T-helper 17 cell (primary cell): ENCODE measurements at places on chromosomes 12 and 14. TPM values are rescaled to one million over a fixed set of nuclear protein-coding genes. Genes with fewer than 3 reads are reported as not detected.

DNA sequence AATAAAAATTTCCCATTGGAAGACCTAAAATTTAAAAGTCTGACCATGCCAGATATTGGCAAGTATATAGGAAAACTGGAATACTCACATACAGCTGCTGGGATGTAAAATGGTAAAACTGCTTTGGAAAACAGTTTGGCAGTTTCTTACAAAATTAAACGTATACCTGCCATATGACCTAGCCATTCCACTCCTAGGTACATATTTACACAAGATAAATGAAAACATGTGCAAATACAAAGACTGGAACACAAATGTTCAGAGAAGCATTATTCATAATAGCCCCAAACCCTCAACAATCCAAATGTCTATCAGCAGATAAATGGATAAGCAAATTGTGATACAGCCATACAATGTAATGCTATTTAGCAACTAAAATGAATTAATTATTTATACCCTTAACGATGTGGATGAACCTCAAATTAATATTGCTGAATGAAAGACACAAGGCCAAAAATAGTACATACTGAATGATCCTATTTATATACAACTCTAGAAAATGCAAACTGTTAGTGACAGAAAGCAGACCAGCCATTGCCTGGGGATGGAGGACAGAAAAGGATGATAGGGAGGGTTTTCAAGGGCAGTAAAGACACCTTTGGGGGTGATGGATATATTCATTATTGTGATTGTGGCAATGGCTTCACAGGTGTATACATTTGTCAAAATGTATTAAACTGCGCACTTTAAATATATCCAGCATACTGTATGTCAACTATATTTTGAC, 21.3 kb upstream of the TCP11L2 start:
- DNase-seq, result no peak

DNA sequence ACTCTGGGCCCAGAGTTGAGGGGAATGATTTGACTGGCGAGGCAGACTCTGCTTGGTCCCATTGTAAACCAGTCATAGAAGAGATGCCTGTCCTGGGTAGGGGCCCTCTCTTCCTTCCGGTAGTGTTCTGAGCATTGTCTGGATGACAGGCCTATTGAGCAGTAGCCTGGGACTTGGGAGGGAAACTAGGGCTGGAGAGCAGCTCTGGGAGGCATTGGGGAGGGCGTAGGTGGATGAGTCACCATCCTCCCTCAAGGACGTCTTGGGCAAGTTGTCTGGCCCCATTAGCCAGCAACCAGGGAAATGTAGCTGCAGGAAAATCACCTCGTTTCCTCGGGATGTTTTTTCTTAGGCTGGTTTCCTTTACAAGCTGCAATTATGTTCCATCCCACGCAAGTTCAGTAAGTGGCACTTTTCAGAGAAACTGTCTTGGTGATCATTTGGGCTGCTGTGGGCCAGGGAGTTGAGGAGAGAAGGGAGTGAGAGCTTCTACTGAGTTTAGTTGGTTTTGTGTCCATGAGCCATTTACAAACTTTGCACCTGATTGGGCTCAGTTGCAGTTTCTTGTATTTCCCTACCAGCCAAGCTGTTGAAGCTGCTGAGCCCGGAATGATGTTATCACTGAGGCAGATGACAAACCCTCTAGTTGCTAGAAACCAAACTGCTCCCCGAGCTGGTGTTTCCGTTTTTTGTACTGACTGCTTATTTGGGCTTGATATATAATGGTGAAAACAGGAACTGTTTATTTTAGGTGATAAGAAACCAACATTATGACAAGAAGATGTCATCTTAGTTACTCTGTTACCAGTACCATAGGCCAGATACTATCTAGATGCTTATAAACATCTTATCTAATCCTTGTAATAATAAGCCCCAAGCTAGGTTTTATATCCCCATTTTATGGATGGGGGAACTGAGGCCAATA, 147.6 kb downstream of the CHST11 start:
- DNase-seq, result peak; percentile 28

- DNase-seq, result no peak
Measured at GRCh38 chr12:85461127-85461526, 181.1 kb downstream of the ALX1 start.

- no peak for DNase-seq
Measured at GRCh38 chr12:50988051-50988450, 35.7 kb downstream of the HIGD1C start.

DNA sequence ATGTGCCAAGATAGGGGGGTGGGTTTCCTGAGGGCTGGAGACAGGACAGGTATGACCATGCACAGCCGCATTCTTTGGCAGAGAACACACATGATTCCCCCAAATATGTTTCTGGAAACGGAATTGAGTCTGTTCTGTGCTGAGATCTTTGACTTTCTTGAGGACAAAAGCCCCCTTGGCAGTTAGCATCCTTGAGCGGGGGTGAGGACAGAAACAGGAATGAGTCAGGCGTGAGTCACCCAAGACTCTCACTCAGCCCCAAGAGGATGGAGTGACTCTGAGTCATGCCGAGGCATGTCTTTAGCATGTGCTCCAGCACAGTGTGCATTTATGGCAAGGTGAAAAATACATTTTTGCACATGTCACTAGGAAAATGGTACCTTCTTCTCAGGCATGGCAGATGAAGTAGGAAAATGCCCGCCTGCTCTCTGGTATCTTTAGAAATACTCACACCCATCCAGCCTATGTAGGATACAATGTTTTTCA, 52.1 kb downstream of the DAD1 start:
- peak; percentile 69 for DNase-seq

- no peak for DNase-seq
Measured at GRCh38 chr14:30482276-30482675, 76.7 kb upstream of the G2E3 start.

Gene ACSM4
- total RNA-seq, result not detected

GRCh38 chr12:67370979-67371378, 101.8 kb downstream of the CAND1 start:
- no peak for DNase-seq

DNA sequence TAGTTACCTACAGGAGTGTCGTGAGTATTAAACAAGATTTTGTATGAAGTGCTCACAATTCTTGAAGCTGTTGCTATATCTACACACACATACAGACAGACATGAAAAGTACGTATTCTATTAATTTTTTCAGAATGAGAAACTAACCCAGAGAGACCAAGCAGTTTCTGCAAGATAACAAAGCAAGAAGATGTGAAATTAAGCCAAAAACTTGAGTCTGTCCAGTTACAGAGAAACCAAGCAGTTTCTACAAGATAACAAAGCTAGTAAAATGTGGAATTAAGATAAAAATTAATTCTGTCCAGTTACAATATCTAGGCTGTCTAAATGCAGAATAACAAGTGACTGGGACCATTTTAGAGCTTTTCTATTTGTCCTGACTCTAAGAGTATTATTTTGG, 132.4 kb downstream of the ALG10B start:
- no peak for DNase-seq

Gene CS
- total RNA-seq, result 189 TPM

DNA sequence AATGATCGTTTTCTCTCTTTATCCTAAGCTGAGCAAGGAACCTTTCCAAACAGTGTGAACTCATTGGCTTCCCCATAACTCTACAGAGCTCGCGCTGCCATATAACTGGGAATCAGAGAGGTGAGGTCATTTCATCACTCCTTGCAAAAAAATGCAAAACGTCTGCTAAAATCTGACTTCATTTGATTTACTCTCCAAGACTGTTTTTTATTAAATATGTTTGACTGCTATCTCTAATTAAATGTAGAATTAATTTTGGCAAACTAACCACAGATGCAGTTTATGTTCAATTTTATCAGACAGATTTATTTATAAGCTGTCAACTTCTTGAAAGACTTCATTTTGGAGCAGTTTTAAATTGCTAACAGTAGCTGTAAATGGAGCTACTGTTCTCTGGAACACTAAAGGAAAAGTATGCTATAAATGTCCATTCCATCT, 131.6 kb upstream of the SOX5 start:
- DNase-seq, result no peak

Gene TMEM63C
- total RNA-seq, result 1.1 TPM

Gene GPR137C
- 0.37 TPM for total RNA-seq

DNA sequence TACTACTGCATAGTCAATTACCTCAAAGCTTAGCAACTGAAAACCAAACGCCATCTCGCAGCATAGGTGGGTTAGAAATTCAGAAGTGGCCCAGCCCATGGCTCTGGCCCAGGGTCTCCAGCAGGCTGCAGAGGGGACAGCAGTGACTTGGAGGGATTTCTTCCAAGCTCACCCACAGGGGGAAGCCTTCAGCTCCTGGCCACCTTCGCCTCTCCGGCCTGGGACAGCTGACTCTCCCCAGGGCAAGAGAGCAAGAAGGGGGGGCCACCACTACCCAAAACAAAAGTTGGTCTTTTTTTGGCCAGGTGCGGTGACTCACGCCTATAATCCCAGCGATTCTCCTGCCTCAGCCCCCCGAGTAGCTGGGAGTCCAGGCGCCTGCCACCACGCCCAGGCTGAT, 32.2 kb upstream of the ANKRD9 start:
- DNase-seq, result no peak

Gene EMP1
- total RNA-seq, result 14.0 TPM

Gene TAS2R42
- not detected for total RNA-seq

- peak; percentile 51 for DNase-seq
Measured at GRCh38 chr14:75132382-75133086, 5.7 kb upstream of the NEK9 start.

Gene C1S
- total RNA-seq, result 3.0 TPM

DNA sequence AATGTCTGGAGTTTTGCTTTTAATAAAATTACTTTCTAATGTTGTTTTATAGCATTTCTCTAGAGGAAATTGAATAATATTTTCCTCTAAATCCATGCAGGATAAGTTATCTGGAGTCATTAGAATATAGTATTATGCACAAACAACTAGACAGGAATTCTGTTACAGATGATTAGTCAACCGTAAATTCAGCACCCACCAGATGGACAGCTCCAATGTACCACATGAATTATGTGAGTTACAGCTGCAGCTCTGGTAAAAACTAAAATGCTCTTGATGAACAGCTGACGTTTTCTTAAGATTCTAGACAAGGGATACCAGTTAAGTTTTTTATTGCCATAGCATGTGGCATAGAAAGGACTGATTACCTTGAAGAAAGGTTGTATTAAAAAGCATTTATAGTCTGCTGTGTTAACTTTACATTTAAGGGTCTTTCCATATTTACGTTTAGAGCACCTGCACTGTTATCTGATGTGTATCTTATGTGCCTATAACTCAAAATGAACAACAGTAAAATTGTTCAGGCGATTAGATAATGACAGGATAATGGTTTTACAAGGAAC, 321.4 kb upstream of the LRFN5 start:
- no peak for DNase-seq

Gene OR10AD1
- total RNA-seq, result not detected

DNA sequence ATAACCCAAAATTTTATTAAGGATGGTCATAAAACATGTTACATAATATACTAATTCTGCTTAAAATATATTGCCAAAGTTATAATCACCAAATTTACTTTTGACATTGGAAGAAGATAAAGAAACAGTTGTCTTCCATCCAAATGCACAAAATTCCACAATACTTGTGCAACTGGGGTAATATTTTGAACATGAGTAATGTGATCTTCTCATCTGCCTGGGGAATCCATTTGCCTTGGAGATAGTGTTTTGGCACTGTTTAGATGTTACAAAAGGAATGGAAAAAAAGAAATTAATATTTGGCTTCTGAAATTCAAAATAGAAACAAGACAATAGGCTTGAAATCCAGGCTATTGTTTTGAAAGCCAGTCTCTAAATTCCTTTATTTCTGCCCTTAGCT, 9.1 kb downstream of the GPR19 start:
- DNase-seq, result no peak

- no peak for DNase-seq
Measured at GRCh38 chr12:85301051-85301450, 21.0 kb downstream of the ALX1 start.

GRCh38 chr12:26768611-26769603, 64.1 kb downstream of the ITPR2 start:
- no peak for DNase-seq

GRCh38 chr12:26711569-26711968, 121.4 kb downstream of the ITPR2 start:
- DNase-seq, result no peak

Gene ESPL1
- 0.83 TPM for total RNA-seq

DNA sequence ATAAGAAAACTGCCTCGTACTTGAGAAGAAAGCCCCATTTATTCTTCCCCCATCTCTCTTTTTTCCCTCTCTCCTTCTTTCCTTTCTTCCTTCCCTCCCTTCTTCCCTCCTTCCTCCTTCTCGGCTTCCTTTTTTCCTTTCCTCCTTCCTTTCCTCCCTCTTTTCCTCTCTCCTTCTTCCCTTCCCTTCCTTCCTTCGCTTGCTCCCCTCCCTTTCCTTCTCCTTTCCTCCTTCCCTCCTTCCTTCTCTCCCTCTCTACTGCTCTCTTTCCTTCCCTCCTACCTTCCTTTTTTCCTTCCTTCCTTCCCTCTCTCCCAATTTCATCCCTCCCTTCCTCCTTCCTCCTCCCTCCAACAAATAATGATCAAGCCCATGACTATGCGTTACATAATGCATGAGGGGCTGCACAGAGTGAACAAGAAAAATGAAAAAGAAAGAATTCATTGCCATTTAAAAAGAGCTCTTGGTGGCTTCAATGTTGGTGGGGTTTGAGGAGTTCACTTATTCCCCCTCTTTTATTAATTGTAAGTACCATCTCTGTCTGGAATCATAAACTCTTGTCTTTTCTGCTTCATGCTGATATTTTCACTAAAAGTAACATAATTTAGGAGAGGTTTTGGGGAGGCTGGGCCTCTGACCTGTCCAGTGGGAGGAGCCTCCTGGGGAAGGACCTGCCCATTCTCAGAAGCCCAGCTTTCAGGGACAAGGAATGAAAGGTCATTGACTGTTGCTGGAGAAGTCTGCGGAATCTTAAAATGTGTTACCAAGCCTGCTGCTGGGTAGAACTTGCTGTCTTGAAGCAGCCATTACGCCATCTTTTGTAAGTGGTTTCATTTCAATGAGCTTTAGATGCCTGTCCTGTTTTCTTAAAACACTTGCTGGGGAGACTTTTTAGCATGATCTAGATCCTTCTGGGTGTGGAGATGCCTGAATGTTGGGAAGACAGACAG, 144.3 kb downstream of the CHST11 start:
- no peak for DNase-seq

- no peak for DNase-seq
Measured at GRCh38 chr14:68691792-68692118, 101.1 kb downstream of the ZFP36L1 start.

Gene NOS1
- total RNA-seq, result not detected
